ENCODE measurements at places on chromosomes 2 and 18. TPM values are rescaled to one million over a fixed set of nuclear protein-coding genes. Genes with fewer than 3 reads are reported as not detected.
A peak's percentile ranks its signal among the peaks of the same experiment; 100 is the strongest.

The FER1L5 gene
- 1.1 TPM for total RNA-seq

The GALNT14 gene
- not detected for total RNA-seq

The SCYGR4 gene
- not detected for total RNA-seq

The OSBPL6 gene
- total RNA-seq = 5.4 TPM

DNA sequence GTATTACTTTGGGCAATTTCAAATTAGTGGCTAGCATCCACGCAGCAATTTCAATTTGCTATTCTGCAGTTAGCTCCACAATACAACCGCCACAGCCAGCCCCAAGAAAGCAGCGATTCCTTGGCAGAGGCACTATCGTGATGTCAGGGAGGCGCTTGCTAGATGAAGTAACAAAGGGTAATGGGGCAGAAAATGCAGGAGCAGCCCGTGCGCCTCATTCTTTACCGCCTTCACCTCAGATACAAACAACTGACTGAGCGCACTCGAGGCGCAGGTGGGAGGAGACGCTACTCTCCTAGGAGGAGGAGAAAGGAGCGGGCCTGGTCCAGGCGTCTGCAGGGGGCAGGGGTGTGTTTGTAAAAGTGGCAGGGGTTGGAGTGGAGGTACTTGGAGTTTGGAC, 76.9 kb upstream of the ASB18 start:
- no peaks in the 10 kb centered on the region for H3K4me1 ChIP-seq
- no peaks in the 10 kb centered on the region for H3K27me3 ChIP-seq
- no peak overlapping the region for H3K27ac ChIP-seq
- H3K36me3 ChIP-seq = no peaks in the 10 kb centered on the region
- no peak for DNase-seq

DNA sequence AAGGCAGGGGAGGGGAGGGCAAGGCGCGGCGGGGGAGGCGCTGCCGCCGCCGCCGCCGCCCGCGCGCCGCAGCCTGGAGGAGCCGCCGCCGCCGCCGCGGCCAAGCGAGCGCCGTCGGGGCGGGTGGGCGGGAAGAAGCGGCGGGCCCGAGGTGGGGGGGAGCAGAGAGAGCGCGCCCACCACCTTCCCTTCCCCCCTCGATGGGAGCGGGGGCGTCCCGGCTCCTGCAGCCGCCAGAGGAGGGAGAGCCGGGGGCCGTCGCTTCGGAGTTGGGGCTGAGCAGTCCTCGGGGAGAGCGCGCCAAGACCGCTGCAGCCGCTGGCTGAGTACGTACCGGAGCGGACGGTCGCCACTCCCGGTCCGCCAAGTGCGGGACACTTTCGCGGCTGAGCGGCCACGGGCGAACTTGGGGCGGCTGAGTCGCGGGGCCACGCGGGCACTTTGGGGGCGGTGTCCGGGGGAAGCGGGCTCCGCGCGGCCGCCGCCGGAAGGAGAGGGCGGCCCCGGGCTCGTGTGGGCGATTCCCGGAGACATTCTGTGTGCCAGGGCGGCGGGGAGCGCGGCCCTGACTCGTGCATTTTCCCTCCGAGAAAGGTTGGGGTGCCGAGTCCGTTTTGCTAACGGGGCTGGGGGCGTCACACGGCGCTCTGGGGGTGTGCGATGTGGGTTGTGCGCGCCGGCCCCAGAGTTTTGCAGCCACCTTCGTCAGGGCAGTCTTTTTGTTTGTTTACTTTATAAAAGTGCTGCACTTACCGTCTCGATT, at the start of gene NAB1:
NAB1 (plus strand) TSS at position 49 of the 763 bp plus-strand sequence. CDS start 10,094 bp downstream, outside the sequence.
- DNase-seq = peak; percentile 93
- peak within 1 kb of the TSS; percentile 81 for H3K4me3 ChIP-seq
- H3K27me3 ChIP-seq = no peaks in the 10 kb centered on the region
- peak within 1 kb of the TSS; percentile 73 for H3K27ac ChIP-seq

- H3K27me3 ChIP-seq = no peaks in the 10 kb centered on the region
- H3K36me3 ChIP-seq = no peaks in the 10 kb centered on the region
- H3K4me3 ChIP-seq = peak overlapping the region; percentile 84
- peak overlapping the region; percentile 37 for H3K27ac ChIP-seq
- H3K4me1 ChIP-seq = peaks cover 29% of the 10 kb centered on the region
Measured at GRCh38 chr2:205681401-205682238, 681 bp upstream of the NRP2 start.

DNA sequence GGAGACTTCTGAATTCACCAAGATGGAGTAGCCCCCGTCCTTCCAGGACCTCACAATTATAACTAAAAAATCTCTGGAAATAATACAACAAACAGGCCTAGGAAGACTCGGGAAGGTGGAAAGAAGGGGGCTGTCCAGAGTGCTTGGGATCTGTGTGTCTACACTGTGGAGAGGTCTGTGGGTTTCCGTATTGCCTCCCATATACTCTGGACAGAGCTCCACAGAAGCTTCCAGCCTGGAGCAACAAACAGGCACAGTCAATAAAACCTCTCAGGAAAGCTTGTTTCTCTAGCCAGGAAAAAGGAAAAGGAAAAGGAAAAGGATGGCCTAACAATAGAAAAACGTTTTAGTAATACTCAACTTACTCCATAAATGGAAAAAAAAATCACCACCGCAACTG, 655.9 kb downstream of the DSC3 start:
- H3K4me3 ChIP-seq = no peak overlapping the region
- H3K4me1 ChIP-seq = no peaks in the 10 kb centered on the region
- no peak for DNase-seq
- no peak overlapping the region for H3K27ac ChIP-seq
- no peaks in the 10 kb centered on the region for H3K36me3 ChIP-seq

GRCh38 chr18:62073461-62074281, 113.2 kb downstream of the PIGN start:
- no peak overlapping the region for H3K27ac ChIP-seq
- H3K4me1 ChIP-seq = no peaks in the 10 kb centered on the region
- H3K4me3 ChIP-seq = no peak overlapping the region
- no peaks in the 10 kb centered on the region for H3K36me3 ChIP-seq

GRCh38 chr18:8471372-8471771, 137.9 kb upstream of the RAB12 start:
- H3K36me3 ChIP-seq = no peaks in the 10 kb centered on the region
- H3K27ac ChIP-seq = no peak overlapping the region
- peaks cover 4% of the 10 kb centered on the region for H3K4me1 ChIP-seq
- H3K27me3 ChIP-seq = peaks cover 16% of the 10 kb centered on the region
- H3K4me3 ChIP-seq = no peak overlapping the region
- DNase-seq = no peak

DNA sequence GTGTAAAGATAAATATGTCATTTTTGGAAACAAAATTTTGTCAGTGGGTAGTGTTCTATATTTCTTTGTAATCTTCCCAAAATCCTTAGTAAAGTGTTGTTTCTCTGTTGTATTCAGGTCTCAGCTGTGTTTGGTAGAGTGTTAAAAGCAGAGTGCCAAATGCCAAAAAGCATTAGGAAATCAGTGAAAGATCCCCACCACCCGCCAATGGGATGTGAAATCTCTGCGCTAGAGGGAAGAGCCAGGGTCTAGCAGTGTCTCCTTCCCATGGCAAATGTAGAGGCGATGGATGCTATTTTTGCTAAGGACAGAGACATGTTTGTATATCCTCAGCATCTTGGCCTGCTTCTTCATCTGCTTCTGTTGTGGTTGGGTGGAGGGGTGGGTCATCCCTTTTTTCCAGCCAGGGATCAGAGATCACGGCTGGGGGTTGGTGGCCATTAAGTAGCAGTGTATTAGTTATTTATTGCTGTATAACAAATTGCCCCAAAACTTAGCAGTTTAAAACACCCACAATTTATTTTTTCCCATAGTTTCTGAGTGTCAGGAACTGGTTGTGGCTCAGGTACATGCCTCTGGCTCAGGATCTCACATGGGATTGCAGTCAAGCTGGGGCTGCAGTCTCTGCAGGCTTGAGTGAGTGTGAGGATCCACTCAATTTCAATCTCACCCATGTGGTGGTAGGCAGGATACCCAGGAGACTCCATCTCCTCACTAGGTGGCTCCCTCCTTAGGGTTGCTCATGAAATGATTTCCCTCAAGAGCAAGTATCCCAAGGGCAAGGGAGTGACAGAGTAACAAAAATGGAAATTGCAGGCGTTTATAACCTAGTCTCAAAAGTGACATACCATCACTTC, 211.9 kb downstream of the MYCN start:
- H3K27ac ChIP-seq = no peak overlapping the region
- no peaks in the 10 kb centered on the region for H3K36me3 ChIP-seq

GRCh38 chr2:222297600-222297935, 1.2 kb downstream of the PAX3 start:
- DNase-seq = no peak
- H3K27ac ChIP-seq = no peak overlapping the region
- no peaks in the 10 kb centered on the region for H3K36me3 ChIP-seq
- peaks cover 3% of the 10 kb centered on the region for H3K4me1 ChIP-seq
- H3K4me3 ChIP-seq = no peak overlapping the region

DNA sequence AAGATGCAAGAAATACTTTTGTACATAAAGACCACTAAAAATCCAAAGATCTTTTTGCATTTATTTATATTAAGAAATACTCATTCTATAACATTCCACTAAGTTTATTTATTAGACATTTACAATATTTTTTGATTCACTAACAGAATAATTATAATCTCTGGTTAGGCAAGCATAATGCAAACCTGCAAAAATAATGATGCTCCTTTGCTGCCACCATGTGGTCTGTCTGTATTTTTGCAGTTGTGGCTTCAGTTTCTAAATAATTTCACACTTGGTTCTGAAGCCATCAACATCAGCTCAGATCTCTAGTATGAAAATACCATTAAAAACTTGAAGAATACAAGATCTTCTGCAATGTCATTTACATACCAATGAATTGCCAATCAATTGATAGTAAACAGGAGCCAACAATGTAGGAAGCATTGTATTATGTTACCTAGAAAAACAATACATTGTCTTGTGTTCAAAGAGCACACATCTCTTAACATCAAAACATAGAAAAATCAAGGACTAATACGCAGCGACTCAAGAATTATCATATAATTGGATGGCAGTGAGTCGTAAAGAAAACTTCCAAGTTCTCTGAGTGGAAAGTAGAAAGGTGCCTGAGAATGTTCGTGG, 28.8 kb upstream of the WDR75 start:
- peaks cover 39% of the 10 kb centered on the region for H3K4me1 ChIP-seq
- peak overlapping the region; percentile 85 for H3K27ac ChIP-seq
- H3K36me3 ChIP-seq = no peaks in the 10 kb centered on the region
- no peak overlapping the region for H3K4me3 ChIP-seq
- peak; percentile 39 for DNase-seq
- H3K27me3 ChIP-seq = no peaks in the 10 kb centered on the region

GRCh38 chr2:24913911-24914310, 6.1 kb downstream of the ADCY3 start:
- no peaks in the 10 kb centered on the region for H3K36me3 ChIP-seq
- peaks cover 18% of the 10 kb centered on the region for H3K4me1 ChIP-seq
- no peak overlapping the region for H3K27ac ChIP-seq
- no peak for DNase-seq

GRCh38 chr2:197704434-197705120, 592 bp upstream of the MARS2 start:
- H3K27me3 ChIP-seq = no peaks in the 10 kb centered on the region
- peak overlapping the region; percentile 92 for H3K4me3 ChIP-seq
- H3K27ac ChIP-seq = peak overlapping the region; percentile 42
- no peaks in the 10 kb centered on the region for H3K36me3 ChIP-seq
- DNase-seq = no peak

DNA sequence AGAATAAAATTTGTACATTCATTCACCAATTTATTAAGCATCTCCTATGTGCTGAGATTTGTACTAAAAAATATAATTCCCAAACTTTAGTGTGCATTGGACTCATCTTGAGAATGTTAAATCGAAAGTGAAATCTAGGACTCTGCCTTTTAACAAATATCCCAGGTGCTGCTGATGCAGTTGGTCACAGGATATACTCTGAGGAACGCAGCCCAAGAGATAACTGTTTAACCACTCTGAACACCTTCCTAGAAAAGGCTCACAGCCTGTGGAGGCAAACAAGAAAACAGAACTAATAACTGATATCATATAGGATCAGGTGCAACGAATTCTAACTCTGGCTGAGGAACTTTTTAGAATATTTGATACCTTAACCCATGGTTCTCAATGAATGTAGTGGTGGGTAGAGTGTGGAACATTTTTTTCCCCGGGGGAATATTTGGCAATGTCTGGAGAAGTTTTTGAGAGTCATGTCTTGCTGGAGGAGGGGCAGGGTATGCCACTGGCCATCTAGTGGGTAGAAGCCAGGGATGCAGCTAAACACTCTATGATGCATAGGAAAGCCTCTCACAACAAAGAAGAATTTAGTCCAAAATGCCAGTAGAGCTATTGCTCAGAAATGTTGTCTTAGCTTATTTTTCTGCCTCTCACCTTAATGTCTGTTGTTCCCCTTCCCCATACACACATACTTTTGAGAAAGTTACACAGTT, 96.5 kb downstream of the EHBP1 start:
- H3K27me3 ChIP-seq = no peaks in the 10 kb centered on the region
- H3K4me1 ChIP-seq = peaks cover 14% of the 10 kb centered on the region
- no peak for DNase-seq

DNA sequence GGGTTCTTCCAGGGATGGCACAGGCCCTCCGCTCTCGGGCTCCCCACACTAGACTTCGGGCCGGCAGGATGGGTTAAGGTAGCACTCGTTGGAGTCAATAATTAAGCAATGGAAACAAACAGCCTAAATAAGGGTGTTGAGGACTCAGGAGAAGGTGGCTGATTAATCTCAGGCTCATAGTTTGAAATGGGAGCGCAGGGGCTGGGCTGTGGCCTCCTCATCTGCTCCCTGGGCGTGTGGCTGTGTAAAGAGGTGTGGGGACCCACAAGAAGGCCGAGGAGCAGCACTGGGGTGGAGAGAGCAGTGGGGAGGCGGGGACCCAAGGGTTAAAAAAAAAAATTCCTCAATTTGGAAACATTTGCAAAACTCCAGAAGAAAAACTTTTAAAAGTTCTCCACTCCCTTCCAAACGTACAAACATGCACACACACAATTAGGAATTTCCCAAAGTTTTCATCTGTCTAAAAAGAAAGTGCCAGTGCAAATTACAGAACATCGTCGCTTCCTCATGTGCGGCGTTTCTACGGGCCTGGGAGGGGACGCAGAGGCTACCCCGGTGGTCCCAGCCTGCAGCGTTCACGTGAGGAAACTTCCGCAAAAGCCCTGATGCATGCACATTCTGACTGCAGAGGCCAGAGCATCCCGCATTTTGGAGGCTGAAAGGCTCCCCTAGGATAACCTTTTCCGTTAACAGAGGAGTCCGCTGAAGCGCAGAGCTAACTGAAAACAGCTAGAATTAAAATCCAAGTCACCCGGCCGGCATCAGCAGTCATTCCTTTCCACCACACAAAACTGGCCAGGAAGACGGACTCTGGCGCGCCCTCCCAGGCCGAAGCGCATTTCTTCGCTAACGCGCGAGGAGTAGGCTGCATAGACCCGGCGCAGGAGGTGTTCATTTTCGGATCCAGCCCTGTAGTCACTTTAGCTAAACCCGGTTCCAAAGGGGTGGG, 1.0 kb upstream of the TUBB6 start:
- peak; percentile 94 for DNase-seq
- H3K4me3 ChIP-seq = peak overlapping the region; percentile 95
- peaks cover 26% of the 10 kb centered on the region for H3K36me3 ChIP-seq
- H3K27me3 ChIP-seq = no peaks in the 10 kb centered on the region
- peak overlapping the region; percentile 63 for H3K27ac ChIP-seq

Measured in osteoblast (primary cell).